ENCODE measurements at places on chromosomes 5 and 9. TPM values are rescaled to one million over a fixed set of nuclear protein-coding genes. Genes with fewer than 3 reads are reported as not detected.

GRCh38 chr9:95132366-95133324 is 184.9 kb downstream of the FANCC start:
- peak; percentile 41 for DNase-seq

DNA sequence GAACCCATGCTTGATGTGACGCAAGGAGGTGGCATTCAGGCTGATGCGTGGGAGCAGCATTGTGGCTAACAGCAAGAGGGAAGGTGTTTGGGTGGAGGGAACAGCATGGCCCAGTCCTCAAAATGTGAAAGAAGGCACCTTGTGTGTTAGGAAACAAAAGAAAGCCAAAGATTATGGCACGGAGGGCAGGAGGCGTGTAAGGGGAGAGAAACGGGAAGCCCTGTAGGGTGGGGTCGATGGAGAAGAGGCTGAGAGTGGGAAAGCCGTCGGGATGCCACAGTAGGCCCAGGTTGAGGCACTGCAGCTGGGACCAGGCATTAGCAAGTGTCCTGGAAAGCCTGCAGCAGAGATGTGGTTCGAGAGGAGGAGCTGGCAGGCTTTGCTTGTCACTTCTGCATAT is 241.1 kb downstream of the GADD45G start:
- no peak for DNase-seq

DNA sequence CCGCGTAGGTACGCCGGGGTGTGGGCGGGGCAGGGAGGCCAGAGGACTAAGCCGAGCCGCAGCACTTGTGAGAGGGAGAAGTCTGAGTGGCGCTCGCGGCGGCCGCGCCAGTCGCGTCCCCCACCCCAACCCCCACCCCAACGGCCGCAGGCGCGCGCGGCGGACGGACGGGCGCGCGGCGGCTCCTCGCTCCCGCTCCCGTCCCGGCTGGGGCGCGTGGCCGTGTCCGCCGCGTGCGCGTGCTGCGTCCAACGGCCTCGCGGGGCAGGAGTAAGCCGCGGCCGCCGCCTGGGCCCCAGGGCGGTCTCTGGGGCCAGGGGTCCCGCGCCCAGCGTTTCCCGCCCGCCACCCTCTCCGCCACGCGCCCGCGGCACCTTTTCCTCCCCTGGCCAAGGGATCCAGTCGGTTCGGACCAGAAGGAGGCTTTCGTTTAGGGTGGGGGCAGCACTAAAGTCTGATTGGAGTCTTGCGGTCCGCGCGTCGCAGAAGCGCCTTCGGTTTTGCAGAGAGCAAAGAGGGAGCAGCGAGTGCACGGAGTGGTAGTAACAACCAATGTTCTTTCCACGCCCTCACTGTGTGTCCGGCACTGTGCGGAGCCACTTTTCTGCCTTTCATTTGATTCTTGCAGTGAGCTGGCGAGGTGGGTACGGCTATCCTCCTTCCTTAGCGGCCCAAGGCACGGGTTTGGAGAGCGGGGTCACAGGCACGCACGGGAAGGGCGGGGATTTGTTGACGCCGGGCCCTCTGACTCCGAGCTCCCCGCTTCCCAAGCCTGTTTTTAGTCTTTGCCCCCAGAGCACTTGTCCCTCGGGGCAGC is 483 bp downstream of the G3BP1 start:
- DNase-seq: no peak

- DNase-seq: no peak
Measured at GRCh38 chr5:33308586-33308985, 132.2 kb upstream of the TARS1 start.

DNA sequence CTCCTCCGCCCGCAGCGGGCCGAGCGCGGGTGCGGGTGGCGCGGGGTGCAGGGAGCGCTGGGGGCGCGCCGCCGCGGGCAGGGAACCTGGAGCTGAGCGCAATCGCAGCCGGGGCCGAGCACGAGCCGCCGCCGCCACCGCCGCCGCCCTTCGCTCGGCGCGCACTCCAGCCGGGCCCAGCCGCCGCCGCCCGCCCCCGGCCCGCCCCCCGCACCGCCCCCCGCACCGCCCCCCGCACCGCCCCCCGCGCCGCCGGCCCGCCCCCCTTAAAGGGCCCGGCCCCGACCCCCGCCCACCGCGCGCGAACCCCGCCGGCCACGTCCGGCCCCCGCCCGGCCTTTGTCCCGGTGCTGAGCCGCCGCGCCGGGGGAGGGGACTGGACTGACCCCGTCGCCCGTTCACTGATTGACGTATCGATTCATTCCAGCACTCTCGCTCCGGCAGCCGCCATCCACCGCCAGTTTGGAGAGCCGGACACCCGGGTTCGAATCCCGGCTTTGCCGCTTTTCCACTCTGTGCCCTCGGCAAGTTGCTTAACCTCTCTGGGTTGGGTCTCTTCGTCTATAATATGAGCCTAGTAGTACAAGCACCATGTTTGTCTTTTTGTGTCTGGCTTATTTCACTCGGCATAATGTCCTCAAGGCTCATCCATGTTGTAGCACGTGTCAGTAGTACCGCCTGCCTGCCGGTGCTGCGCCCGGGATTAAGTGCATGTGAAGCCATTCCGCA is at the start of gene SH3PXD2B:
SH3PXD2B (minus strand) TSS at position 168 of the 729 bp plus-strand sequence. CDS start 173 bp downstream, outside the sequence.
- DNase-seq: no peak

GRCh38 chr9:97921959-97922724 is at the start of gene TRMO:
TRMO (minus strand) TSS chr9:97922500; CDS start chr9:97922493, 7 bp downstream.
- peak; percentile 94 for DNase-seq

DNA sequence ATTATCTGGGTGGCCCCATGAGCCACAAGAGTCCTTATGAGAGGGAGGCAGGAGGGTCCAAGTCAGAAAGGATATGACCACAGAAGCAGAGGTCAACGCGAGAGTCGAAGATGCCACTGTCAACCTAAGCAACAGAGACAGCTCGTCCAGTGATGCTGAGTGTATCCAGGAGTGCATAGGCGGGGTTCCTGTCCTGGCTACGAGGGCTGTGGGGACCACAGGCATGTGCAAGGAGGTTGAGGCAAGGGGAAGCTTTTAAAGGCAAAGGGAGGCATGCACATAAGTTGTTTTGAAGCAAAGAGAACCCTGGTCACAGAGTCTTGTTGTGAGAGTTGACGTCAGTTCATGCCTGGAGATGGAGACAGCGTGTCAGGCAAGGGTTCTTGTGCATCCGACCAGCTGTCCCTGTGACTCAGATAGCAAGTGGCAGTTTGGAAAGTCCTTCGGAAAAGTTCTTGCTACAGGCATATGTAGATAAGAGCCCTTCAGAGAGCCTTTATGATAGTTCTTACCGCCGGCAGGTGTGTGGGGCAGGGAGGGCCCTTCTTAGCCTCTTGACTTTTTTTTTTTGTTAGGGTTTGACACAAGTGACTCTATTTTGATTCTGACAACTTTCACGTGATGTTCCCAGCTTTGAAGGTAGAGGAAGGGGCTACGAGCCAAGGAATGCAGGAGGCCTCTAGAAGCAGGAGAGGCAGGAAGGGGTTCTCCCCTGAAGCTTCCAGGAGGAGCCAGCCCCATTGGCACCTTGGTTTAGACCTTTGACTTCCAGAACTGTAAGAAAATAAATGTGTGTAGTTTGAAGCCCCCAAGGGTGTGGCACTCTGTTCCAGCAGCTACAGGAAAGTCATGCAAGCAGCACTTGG is 66.0 kb upstream of the FCN1 start:
- DNase-seq: no peak

- DNase-seq: no peak
Measured at GRCh38 chr9:98871558-98872065, 64.1 kb downstream of the GALNT12 start.

GRCh38 chr9:34552986-34553385 is 30.2 kb upstream of the ENHO start:
- DNase-seq: no peak

DNA sequence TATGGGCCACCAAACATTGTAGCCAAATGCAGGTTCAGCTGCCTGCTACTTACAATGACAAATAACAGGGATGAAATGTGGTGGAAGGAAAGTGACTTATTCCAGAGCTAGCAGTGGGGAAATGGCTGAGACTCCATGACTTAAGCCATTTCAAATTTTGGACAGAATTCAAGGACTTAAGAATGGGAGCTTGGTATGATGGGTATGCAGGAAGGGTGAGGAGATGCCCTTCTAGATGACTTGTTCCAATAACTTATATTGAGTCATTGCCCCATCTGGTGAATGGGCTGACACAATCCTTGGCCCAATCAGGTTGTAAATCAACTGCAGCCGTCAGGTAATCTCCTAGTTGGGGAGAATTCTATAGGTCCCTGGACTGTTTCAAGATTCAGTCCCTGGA is 230.7 kb upstream of the SGCD start:
- DNase-seq: no peak

The AJM1 gene
- 1.8 TPM for total RNA-seq

The ZFR gene
- total RNA-seq: 125 TPM

The POMT1 gene
- 44.7 TPM for total RNA-seq

The PCDHA12 gene
- total RNA-seq: 7.8 TPM

The ADAMTSL1 gene
- 1.5 TPM for total RNA-seq

The PCA3 gene
- 0.05 TPM for total RNA-seq

Measured in renal cortical epithelial cell (primary cell).